Gastroesophageal sphincter (tissue), 4 donors: ENCODE measurements at places on chromosomes 7 and 10. TPM values are rescaled to one million over a fixed set of nuclear protein-coding genes. Genes with fewer than 3 reads are reported as not detected.

Gene SUGCT
- 1.2 TPM for total RNA-seq

Gene AKR1C8
- not detected for total RNA-seq

Gene KAZALD1
- 12.5 TPM for total RNA-seq

Gene CTAGE6
- 1.1 TPM for total RNA-seq

Gene NRP1
- 57.7 TPM for total RNA-seq

Gene HPS1
- 51.4 TPM for total RNA-seq

Gene LLCFC1
- not detected for total RNA-seq

Gene ANXA8L1
- total RNA-seq, result 1.7 TPM

Gene MYH16
- total RNA-seq, result not detected

Gene PGAM2
- total RNA-seq, result 3.2 TPM

Gene FAM25G
- not detected for total RNA-seq

Gene TRIM73
- total RNA-seq, result 5.4 TPM

Gene NXPH1
- not detected for total RNA-seq

Gene ERVW-1
- not detected for total RNA-seq

Gene SLC18A3
- not detected for total RNA-seq

Gene CYP26A1
- not detected for total RNA-seq
